NCI-H524 treated with DMSO at 0.1 percent for 48 hours (cell line): ENCODE measurements at places on chromosomes 13 and 19.

DNA sequence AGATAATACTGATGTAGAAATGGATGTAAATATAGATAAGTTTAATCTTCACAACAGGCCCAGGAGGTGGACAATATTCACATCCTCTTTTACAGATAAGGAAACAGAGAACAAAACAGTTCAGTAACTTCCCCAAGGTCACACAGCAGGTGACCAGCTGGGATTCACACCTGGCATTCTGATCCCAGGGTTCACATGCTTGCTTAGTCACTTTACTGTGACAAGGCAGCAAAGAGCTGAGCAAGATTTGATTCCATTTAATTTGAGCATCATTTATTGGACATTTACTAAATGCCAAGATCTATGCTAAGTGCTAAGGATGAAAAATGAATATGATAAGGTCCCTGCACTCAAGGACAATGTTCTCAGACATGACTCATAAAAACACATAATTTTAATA lies 94.1 kb upstream of the STARD13 start:
- no peak for DNase-seq

GRCh38 chr13:110067355-110068175 lies 239.4 kb downstream of the COL4A1 start:
- no peak for DNase-seq

GRCh38 chr19:20470345-20471135 lies 95.0 kb downstream of the ZNF737 start:
- DNase-seq: no peak

GRCh38 chr13:84684048-84684662 lies 801.9 kb upstream of the SLITRK1 start:
- DNase-seq: no peak

DNA sequence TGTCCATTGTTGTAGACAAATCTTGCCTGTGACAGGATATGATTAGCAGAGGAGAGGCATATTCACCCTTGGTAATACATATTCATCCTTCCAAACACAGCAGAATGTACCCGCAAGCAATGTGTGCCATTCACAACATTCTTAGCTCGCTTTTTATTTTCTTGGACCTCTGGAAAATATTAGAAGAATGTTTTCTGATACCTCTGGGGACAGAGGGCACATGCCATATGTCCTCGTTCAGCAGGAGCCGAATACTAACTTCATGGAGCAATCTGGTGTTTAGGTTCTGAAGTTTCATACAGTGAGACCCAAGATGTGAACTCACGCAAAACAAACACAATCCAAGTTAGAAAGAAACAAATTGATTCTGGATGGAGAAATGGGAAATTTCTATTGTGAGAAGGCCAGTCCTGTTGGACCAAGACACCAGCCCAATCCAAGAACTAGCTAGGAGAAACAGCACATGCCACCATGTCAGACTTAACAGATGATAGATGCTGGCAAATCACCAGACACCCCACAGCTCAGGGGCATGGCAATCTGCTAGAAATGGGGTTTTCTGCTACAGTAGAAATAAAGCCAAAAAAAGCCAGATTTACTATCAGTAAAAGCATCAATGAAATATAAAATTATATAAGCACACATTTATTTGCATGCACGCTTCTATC lies 297.4 kb downstream of the DCLK1 start:
- DNase-seq: no peak
